NCI-H1048 (cell line): ENCODE measurements at places on chromosomes 5 and 9.

- no peak for DNase-seq
Measured at GRCh38 chr5:178445534-178445933, 144.7 kb downstream of the COL23A1 start.

- no peak for DNase-seq
Measured at GRCh38 chr5:34598177-34598794, 57.8 kb upstream of the RAI14 start.

DNA sequence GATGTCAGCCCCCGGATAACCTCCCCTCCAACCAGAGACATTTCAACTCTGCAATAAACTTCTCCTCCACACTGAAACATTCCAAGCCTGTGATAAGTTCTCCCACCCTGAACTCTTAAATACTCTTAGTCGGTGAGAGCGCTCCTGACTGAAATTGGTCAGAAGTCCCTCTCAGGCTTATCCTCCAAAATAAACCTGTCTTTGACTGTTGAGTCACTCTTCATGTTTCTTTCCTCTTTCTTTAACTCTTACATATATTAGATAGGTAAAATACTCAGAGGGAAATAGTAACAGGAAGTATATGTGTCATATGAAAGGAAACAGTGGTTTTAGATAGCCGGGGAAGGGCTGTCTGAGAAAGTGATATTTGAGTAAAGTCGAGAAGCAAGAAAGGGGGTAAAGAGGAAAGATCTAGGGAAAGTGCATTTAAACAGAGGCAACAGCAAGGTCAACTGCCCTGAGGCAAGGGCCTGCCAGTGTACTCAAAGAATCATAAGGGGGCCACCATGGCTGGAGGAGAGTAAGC lies 11.0 kb upstream of the FAM81B start:
- no peak for DNase-seq

DNA sequence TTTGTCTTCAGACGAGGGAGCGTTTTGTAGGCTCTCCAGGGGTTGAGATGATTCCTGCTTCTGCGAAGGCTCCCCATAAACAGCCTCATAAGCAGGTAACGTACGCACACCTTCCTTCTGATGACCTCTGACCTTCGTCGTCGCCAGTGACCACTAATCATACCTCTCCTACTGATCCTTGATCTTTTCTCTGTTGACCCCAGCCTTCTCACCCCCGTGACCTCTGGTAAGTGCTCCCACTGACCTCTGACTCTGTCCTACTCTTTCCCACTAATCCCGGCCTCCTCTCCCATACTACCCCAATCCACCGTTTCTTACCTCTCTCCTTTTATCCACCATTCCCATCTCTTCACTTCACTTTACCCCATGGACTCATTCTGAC lies 345 bp downstream of the DNAI1 start:
- DNase-seq: no peak
